Activated CD8-positive, alpha-beta memory T cell treated with anti-CD3 and anti-CD28 coated beads, Interleukin-2, amount 10 ng/mL, durations not matched to agents 7 days and 5 days (primary cell): ENCODE measurements at places on chromosomes 7 and 10.

DNA sequence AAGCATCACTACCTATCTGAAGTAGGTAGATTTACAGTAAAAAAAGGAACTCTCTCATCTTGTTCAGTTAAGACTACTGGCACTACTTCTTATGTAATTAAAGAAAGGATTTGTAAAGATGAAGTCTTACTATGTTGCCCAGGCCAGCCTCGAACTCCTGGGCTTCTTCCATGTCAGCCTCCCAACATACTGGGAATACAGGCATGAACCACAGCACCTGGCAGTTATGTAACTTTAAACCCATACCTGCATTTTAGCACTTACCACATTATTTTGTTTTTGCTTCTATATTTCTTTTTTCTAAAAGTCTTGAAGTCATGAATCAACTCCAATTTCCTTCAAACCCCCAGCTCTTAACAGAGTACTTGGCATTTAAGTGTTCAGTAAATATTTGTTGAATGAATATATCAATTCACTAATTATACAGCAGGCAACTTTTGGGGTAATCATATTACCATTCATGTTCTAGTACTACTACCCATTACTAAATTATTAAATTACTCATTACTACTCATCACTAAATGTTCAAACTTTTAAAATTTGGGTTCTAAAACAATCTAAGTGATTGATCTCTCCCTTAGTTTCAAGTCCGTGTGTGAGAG lies 31.6 kb upstream of the CCDC71L start:
- DNase-seq: no peak

- no peak for DNase-seq
Measured at GRCh38 chr10:69481811-69482524, 30.7 kb downstream of the TSPAN15 start.

DNA sequence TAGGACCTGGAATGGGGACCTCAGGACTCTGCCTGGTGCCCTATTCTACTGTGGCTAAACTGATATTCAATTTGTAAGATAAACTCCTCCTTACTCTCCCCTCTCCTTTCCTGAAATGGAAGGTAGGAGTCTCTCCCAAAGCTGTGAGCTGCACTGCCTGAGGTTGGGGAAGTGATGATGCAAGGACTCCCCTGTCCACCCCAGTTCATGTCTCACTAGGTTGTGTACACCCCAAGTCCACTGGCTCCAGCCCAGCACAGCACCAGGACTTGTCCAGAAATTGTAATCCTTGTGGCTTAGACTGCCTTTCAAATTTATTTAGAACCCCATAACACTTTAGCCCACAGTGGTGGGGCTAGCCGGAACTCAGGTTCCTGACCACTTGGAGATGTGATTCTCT lies 247.2 kb upstream of the CTBP2 start:
- DNase-seq: no peak

GRCh38 chr7:26306790-26307189 lies 15.1 kb downstream of the SNX10 start:
- no peak for DNase-seq

DNA sequence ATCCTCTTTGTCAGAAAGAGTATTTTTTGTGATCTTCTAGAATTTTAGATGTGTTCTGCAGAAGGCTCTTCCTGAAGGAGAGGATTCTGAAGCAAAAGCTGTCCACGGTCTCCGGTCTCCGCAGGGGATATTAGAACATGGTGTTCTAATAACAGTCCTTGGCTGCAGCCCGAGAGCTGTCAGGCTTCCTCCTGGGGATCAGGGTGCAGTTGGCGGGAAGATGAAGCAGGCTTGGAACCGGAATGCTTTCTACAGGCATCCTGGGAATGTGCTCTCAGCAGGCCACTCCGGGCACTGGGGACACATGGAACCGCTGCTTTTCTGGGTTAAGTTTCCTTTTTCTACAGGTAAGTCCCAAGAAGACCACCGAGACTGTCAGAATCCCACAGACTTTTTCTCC lies 118.6 kb upstream of the PARD3 start:
- DNase-seq: no peak

DNA sequence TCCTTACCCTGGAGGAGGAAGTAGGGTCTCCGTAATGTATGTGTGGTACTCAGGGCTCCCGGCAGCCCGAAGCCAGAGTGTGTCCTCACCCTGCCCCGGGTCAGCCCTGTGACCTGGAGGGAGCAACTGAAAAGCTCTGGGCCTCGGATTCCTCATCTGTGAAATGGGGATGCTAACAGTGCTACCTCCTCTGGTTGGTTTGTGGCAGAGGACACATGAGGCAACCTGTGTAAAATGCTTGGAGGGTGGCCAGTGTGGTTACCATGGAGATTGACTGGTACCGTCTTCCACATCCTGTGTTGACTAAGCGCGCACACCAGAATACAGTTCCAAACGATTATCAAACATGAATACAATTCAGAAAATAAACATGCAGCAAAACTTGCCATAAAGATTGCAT lies 163.8 kb upstream of the KLF6 start:
- peak; percentile 94 for DNase-seq

GRCh38 chr10:67784474-67784873 lies 53.5 kb downstream of the DNAJC12 start:
- DNase-seq: no peak

GRCh38 chr10:133420028-133420427 lies 4.4 kb downstream of the SPRN start:
- no peak for DNase-seq

GRCh38 chr7:142455392-142455791 lies 197.5 kb upstream of the PRSS58 start:
- no peak for DNase-seq

DNA sequence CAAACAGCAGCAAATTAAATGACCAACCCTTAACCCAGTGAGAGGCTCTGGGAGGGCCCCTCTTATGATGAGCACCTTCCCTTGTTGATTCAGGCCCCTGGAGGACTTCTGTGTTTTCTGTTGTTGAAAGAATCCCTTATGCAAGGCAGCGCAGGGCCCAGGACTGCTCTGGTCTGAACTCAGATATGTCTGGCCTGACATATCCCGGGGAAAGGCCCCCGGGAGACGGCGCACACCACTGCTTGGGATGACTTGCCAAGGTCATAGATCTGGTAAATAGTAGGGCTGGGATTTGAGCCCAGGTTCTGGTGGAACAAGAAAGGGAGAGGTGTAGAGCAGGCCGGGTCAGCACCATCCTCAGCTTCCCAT lies 124.0 kb downstream of the AOAH start:
- no peak for DNase-seq

- no peak for DNase-seq
Measured at GRCh38 chr7:55224810-55225209, 140.3 kb upstream of the LANCL2 start.

DNA sequence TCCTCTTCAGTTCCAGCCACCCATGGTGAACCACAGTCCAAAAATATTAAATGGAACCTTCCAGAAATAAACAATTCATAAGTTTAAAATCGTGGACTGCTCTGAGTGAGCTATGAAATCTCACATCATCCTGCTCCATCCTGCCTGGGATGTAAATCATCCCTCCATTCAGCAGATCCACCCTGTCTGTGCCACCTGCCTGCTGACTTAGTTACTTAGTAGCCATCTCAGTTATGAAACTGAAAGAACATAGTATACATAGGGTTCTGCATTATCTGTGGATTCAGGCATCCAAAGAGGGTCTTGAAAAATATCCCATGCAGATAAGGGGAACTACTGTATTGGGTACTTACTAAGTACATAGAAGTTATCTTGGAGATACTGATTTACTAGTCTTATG lies 89.0 kb downstream of the ST8SIA6 start:
- no peak for DNase-seq

- no peak for DNase-seq
Measured at GRCh38 chr10:46079831-46080585, 33.9 kb upstream of the MSMB start.

- DNase-seq: no peak
Measured at GRCh38 chr7:69871213-69871885, 273.1 kb downstream of the AUTS2 start.

GRCh38 chr7:158559356-158559755 lies 28.3 kb downstream of the PTPRN2 start:
- DNase-seq: no peak

DNA sequence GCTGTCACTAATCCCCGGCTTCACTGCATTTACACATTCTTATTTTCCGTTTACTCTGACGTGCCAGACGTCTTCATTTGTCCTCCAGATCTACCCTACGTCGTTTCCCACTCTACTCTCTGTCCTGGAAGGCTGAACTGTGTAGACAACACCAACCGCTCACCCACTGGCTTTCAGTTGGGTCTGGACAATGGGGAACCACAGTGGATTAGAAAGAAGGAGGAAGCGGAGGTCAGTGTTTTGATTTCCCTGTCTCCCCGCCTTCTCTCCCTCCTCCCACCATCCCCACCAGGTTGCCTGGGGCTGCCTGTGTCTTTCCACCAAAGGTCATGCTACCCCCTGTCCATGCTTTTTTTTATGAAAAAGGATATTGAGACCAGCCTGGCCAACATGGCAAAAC lies 14.0 kb upstream of the CTBP2 start:
- DNase-seq: no peak

- peak; percentile 19 for DNase-seq
Measured at GRCh38 chr10:131573256-131573655, 261.7 kb upstream of the TCERG1L start.

- no peak for DNase-seq
Measured at GRCh38 chr10:77197544-77197943, 440.1 kb downstream of the KCNMA1 start.

GRCh38 chr7:94303695-94304094 lies 91.0 kb upstream of the COL1A2 start:
- no peak for DNase-seq

- DNase-seq: no peak
Measured at GRCh38 chr7:157652161-157652953, 315.6 kb downstream of the DNAJB6 start.

- no peak for DNase-seq
Measured at GRCh38 chr7:30903146-30903545, 8.5 kb upstream of the AQP1 start.

GRCh38 chr10:65430979-65431378 lies 1494.9 kb upstream of the LRRTM3 start:
- DNase-seq: no peak

GRCh38 chr10:131125511-131126225 lies 185.9 kb downstream of the TCERG1L start:
- no peak for DNase-seq

- DNase-seq: no peak
Measured at GRCh38 chr10:62911210-62911963, 95.2 kb upstream of the EGR2 start.

DNA sequence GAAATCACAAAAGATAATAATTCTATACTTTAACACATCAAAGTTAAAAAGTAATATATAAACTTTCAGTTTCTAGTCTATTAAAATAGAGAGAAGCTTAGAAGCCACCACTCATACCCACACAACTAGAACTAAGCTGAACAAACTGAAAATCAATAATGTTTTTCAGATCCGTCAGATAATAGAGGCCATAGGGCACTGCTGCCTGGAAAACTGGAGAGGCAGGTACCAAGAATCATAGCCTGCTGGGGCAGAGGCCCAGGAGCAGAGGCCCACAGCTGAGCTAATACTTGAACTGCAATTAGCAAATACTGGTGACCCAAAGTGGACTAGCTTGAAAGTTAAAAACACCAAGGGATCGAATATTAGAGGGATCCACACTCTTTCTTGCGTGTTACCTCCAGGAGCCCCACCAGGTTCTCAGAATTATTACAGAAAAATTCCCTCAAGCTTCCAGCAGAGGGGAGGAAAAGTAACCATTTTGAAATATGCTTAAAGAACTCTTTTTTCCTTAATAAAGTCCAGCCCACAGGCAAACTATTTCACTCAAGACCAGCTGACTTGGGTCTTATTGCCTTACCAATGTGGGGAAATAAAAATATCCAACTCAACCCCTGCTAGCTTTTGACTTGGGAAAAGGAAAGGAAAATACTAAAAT lies 774.1 kb upstream of the IGFBP3 start:
- DNase-seq: no peak

DNA sequence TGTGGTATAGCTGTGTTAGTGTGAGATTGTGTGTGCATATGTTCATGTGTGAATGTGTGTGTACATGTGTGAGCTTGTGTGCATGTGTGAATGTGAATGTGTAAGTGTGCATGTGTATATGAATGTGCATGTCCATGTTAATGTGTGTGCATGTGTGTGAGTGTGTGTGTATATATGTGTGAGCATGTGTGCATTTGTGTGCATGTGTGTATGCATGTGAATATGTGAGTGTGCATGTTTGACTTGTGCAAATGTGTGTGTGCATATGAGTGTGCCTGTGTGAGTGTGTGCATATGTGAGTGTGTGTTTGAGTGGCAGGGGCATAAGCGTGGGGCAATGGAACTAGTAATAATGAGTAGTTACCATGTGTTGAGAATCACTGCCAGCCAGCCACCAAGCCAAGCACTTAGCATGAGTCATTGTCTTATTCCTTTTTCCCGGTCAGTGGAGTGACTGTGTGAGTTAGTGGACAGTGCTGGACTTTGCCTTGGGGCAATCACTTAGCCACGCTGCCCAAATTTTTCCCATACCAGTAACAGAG lies 46.3 kb upstream of the SHH start:
- DNase-seq: peak; percentile 18

DNA sequence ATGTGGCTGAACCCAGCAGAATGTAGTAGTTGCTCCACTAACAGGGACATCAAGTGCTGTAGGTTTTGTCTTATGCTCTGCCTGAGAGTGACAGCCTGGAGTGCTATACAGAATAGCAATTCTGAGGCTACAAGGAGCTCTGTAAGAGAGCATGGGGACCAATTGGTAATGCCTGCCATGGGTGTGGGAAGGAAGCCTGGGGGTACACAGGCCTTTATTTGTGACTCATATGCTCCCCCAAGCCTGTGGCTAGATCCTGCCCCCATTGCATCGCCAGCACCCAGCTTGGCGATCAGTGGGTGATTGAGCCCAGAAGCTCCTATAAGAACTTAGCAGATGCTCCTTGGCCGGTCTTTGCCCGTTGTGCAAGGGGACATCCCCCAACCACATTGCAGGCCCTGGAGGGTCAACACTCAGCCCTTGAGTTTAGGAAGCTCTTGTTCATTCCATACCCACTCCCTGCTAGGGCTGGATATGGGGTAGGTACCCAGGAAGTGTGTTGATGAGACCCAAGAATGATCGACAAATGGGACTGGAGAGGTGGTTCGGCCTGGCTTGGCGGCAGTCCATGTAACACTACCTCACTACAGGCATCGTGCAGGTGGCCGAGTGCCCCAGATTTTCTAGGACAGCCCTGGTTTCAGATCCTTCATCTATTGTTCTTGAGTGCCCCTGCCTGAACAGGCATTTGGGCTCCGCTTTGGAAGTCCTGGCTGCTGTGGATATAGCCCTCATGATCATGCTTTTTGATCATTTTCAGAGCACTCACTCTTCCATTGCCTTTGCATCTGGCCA lies 37.7 kb downstream of the ZMIZ1 start:
- DNase-seq: no peak

- DNase-seq: no peak
Measured at GRCh38 chr10:68175949-68176348, 56.0 kb downstream of the ATOH7 start.

- DNase-seq: no peak
Measured at GRCh38 chr10:61452655-61453641, at the start of gene TMEM26. Gene TMEM26 (minus strand): TSS chr10:61453381. CDS start chr10:61453081, 300 bp downstream.
